Coronary artery (tissue), 2 donors: ENCODE measurements at places on chromosomes 16 and 17.

GRCh38 chr17:37708616-37709212 lies 36.1 kb downstream of the HNF1B start:
- no peak for DNase-seq

DNA sequence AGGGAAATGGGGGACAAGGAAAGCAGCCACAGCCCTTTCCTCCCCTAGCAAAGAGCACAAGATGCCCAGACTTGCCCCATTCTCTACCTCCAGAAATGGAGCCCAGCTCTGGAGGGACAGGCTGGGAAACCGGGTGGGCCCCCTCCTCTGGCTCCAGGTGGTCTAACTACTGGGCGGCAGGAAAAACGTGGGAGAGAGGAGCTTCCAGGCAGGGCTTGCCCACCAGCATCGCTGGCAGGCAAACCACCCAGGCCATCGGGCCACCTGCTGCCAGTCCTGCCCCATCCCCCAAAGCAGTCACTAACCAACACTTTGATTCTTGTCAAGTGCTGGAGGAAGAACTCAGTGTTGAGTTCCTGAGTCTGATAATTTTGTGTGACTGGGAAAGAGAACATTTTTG lies 15.6 kb downstream of the ANKS3 start:
- no peak for DNase-seq

DNA sequence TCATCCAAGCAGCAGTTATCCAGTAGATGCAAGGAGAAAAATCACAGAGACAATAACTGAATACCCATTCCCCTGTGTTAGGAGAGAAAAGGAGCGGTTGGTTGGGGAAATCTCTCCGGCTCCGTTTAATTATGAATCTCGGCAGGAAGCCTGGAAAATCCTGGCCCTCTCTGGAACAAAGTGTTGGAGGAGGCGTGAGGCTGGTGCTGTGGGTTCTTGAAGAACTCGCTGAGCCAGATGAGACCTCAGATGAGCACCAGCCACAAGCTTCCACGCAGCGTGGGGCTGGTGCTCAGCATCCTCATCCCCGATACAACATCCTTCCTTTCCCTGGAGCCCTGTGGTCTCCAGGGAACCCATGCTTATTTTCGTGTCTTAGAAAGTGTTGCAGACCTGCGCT lies 39.7 kb downstream of the CACNG4 start:
- DNase-seq, result no peak

DNA sequence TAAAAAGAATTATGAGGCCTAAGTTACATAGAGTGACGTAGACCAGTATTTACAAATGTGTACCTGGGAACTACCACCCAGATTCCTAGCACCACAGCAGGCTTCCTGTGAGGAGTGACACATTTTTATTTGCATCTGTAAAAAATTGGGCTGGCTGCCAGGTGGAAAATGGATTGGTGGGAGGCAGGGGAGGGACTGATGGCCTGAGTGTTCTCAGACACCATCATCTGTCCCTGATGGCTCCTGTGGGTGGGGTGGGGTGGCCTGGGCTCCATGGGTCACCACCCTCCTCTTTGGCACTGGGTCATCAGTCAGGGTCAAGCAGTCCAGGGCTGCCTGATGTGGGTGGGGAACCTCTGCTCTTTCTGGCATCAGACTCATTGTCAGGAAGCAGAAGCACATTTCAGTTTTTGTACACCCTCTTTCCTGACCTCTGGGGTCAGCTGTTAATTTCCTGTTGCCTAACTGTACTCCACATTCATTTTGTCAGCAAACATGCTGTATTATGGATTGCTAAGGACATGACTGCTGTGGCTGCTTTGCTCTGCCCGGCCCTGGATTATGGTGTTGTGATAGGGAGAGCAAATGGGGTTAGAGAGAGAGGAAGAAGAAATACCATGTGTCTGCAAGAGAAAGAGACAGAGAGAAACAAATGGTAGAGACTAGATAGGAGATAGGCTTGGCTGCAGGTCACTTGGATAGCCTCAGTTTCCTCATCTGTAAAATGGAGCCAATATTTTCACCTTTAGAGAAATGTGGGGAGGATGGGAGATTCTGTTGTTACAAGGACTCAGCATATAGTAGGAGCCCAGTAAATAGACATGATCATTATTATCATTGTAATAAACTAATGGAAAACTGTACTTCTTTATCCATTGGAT lies 11.6 kb upstream of the MFAP4 start:
- DNase-seq, result peak; percentile 80

GRCh38 chr16:2121853-2122252 lies 13.8 kb downstream of the PKD1 start:
- DNase-seq, result peak; percentile 82

DNA sequence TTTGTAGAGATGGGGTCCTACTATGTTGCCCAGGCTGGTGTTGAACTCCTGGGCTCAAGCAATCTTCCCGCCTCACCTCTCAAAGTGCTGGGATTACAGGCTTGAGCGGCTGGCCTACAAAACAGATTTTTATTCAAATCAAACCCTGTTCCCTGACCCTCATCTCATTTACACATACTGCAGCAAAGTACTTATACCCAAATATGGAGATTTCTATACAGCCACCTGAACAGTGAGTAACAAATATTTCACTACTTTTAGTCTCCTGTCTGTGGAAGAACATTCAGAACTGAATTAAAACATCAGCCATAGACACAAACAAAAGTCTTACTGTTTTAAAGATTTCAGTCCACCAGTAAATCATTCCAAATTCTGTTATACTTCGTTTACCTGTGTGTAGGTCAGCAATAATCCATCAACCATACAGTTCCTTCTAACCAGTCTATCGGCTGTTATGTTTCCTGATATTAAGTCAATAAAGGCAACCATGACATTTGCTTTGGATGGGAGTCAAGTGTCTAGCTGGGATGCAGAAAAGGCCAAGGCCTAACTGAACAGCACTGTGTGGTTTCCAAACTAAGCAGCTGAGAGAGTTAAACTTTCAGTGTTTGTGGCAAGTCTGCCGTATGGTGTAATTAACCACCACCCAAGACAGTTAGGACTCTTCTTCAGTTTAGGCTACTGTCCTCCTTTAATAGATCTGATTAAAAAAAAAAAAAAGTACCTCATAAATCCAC lies 22.3 kb downstream of the ERN1 start:
- DNase-seq, result no peak

DNA sequence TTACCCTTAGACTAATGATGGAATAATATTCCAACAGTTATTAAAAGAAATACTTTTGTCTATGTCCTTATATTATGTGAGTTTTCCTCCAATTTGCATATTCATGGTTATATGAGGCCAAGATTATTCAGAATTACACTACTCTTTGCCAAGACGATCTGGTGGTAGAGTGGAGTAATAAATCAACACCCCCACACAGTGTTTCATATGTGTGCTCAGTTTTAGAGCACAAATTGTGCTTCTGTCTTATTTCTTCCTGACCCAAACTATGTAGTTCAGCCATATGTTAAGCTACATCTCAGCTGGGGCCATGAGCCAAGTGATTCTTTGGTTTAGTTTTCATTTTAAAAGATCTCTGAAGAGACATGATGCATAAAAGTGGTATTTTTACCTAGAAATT lies 26.9 kb upstream of the PPM1E start:
- DNase-seq, result no peak

DNA sequence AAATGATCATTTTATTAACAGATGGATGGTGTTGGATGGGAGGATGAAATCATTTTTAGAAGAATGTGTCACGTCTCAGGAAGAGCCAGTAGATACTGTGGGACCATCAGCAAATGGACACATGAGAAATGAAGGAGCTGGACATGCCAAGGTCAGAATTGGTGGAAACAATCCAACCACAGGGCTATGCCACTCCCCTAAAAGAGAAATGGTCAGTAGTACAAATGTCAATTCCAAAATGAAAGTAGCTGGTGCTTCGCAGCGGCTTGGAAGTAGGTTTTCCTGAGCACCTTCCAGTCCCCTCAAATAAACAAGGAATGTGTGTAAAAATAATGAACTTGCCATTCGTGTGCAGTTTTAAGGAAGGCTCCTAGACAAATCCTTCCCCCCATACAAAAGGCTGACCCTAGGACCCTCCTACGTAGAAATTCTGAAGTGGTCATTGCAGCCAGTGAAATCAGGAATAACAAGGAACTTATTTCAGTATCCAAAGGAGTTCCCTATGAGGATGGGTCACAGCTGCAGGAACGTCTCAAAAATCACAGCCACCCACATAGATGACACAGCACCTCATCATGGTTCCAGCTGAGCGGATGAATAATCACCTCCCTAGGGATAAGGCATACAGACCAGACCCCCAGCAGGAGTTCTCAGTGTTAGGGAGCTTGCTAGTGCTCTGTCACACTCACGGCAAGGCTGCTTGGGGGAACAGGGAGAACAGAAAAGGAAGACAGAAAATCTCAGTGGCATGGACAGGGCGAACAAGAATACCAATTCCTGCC lies 239.2 kb downstream of the HS3ST3A1 start:
- DNase-seq, result no peak

DNA sequence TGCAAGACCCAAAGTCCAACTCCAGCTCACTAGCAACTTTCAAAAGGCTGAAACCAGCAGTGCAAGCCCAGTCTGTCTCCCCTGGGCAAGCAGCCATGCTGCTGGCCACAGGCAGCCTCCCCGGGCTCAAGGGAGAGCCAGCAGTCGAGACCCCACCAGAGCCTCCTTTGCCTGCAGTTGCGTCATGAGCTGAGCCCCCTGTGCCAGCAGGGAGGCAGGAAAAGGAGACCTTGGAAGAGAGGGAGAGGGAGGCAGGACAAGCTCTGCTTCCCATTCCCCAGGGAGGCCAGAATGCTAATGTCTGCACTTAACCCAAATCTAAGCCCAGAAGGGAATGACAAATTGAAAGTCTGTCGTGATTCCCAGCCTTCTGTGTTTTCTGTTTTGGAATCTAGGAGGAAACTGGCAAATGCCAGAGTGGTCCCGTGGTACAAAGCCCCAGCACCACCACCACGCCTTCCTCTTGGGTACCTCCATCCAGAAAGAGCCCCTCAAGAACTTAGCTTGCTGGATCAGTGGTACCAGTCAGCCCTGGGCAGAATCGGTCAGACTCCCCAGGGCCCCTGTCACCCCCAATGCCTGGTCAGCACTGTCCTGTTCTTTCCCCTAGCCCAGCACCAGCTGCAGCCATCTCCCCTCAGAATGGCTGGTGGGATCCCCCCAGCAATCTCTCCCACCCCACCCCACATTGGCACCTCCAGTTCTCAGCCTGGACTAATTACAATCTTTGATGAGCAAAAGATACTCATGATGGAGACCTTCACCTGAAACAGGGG lies 99.3 kb upstream of the TNRC6C start:
- no peak for DNase-seq
